ENCODE measurements at places on chromosomes 6 and 20.

- no peak for DNase-seq
Observed at GRCh38 chr20:2703716-2704475, 11.3 kb downstream of the EBF4 start.

DNA sequence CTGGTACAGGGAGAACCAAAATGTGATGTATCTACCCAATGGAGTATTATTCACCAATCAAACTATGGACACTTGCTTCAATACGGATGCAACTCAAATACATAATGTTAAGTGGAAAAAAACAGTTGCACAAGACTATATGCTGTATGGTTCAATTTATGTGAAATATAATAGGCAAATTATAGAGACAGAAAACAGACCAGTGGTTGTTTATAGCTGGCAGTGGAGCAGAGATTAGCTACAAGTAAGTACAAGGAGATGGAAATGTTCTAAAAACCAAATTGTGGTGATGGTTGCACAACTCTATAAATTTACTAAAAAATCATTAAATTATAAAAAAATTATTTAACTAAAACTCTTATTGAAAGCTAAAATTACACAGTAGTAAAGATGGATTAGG, 113.2 kb downstream of the PRDM1 start:
- DNase-seq: no peak

DNA sequence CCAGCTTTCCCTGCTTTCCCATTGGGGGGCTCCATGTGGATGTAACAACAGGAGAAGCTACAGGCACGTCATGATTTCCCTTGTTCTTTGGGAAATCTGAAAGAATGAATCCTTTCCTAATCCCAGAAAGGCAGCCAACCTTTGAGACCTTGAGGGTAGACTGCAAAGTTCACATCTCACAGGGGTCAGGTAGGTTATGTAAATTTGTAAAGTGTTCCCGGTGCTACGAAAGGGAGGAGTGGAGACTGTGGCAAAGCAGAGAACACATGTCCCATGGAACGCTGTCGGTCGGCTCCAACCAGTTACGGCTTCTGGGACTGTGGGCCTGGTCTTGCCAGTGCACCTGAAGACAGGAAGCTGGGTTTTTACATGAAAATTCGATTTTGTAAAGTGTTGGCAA, 85.1 kb downstream of the RSPH3 start:
- DNase-seq: no peak

DNA sequence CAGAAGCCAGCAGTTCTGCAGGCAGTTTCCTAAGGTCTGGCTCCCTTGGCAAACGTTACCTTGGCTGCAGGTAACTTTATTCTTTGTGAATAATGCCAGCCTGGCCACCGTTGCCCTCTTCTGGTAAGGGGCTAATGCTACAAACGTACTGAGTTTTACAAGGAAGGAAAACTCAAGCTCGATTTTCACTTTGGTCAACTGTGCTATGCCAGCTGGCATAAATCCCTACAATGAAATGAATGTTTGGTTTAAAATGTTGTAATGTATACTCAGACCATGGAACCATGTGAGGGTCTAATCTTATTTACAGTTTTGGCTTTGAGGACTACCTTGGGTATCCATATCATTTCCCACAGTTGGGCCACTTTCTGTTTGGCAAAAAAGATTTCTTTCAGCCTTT, 101.4 kb downstream of the SLX4IP start:
- no peak for DNase-seq

DNA sequence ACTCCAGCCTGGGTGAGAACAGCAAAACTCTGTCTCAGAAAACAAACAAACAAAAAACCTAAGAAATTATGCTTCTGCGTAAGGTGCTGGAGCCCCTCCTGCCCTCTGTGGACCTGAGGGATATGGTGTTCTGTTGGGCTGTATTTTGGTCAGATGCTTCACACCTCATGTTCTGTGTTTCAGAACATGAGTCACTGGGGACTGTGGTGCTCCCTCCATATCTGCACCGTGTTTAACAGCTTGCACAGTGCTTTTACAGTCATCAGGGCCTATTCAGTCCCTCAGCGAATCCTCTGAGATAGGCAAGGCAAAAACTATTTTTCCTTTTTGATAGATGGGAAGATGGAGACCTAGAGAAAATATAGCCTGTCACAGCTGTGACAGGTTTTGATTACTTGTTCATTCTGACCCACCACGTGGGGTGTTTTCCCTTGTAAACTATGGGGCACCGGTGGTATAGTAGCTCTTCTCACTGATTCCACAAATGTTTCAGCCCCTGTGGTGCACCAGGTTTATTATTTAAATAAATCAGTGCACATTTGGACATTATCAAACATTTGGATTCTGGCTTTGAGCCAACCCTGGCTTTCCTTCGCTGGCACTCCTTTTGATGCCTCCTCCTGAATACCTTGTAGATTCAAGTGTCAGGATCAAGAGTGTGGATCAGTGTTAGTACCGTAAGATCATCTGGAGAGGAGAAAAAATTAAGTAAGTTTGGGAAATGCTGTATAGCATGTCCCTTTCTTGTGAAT, 9.6 kb downstream of the TTPAL start:
- no peak for DNase-seq
